Tibial artery (tissue), 4 donors: ENCODE measurements at places on chromosomes 12 and 14.
A peak's percentile ranks its signal among the peaks of the same experiment; 100 is the strongest.

DNA sequence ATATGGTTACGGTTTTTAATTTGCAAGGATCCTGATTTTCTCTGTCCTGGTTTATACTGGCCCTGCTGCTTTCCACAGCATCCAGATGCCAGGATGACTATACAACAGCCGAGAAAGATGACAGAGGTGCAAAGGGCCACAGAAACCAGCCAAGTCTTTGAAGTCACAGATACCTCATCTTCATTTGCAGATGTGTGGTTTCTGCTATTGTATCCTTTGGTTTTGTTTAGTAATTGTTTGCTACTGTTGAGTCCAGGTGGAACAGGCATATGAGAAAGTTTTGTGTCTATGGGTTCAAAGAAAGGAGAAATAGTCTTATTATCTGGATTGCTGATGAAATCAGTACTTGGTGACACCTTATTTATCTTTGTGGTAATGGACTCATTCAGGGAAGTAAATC lies 17.3 kb upstream of the KLHL42 start:
- peaks cover 4% of the 10 kb centered on the region for H3K36me3 ChIP-seq
- no peaks in the 10 kb centered on the region for H3K4me1 ChIP-seq
- no peak overlapping the region for H3K27ac ChIP-seq
- no peak overlapping the region for H3K4me3 ChIP-seq

- H3K4me1 ChIP-seq: no peaks in the 10 kb centered on the region
- peak; percentile 49 for DNase-seq
- no peak overlapping the region for H3K4me3 ChIP-seq
- H3K27me3 ChIP-seq: peaks cover 10% of the 10 kb centered on the region
- H3K27ac ChIP-seq: no peak overlapping the region
- no peaks in the 10 kb centered on the region for H3K36me3 ChIP-seq
These were observed 45.2 kb upstream of the PPP2R5C start for GRCh38 chr14:101716077-101716950.

GRCh38 chr12:18546399-18546798 lies 191.4 kb downstream of the PLCZ1 start:
- no peaks in the 10 kb centered on the region for H3K36me3 ChIP-seq
- H3K27me3 ChIP-seq: no peaks in the 10 kb centered on the region
- no peak overlapping the region for H3K4me3 ChIP-seq

- DNase-seq: peak; percentile 60
- peaks cover 14% of the 10 kb centered on the region for H3K36me3 ChIP-seq
- no peaks in the 10 kb centered on the region for H3K27me3 ChIP-seq
- H3K4me3 ChIP-seq: peak within 1 kb of the TSS; percentile 66
These were observed at the start of gene ADSS1 for GRCh38 chr14:104723651-104724406. TSS of gene ADSS1 (plus strand) at chr14:104724229. CDS start at chr14:104724271, 42 bp downstream.

- no peak for DNase-seq
- H3K27me3 ChIP-seq: no peaks in the 10 kb centered on the region
- peaks cover 22% of the 10 kb centered on the region for H3K36me3 ChIP-seq
- no peak overlapping the region for H3K4me3 ChIP-seq
- peak overlapping the region; percentile 78 for H3K27ac ChIP-seq
These were observed 1.4 kb downstream of the MMAB start for GRCh38 chr12:109571773-109572505.

- H3K4me1 ChIP-seq: peaks cover 3% of the 10 kb centered on the region
- no peaks in the 10 kb centered on the region for H3K27me3 ChIP-seq
- no peak overlapping the region for H3K27ac ChIP-seq
- no peak overlapping the region for H3K4me3 ChIP-seq
These were observed 8.9 kb downstream of the HVCN1 start for GRCh38 chr12:110680032-110680431.
